ENCODE measurements at places on chromosomes 11 and 22.

DNA sequence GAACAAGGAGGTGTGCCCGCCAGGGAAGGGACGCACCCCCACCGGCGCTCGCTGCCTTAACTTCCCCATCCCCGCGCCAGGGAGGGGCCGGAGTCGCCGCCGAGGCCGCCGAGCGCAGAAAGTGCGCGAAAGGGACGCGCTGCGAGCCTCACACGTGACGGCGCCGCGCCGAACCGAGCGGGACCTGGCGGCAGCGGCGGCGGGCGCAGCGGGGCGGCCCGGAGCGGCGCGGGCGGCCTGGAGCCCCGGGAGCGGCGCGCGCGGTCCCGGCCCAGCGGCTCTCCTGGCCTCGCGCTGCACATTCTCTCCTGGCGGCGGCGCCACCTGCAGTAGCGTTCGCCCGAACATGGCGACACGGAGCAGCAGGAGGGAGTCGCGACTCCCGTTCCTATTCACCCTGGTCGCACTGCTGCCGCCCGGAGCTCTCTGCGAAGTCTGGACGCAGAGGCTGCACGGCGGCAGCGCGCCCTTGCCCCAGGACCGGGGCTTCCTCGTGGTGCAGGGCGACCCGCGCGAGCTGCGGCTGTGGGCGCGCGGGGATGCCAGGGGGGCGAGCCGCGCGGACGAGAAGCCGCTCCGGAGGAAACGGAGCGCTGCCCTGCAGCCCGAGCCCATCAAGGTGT lies at the start of gene SORL1:
SORL1 (plus strand) TSS at position 329 of the 623 bp plus-strand sequence; CDS start at position 347, 18 bp downstream.
- peak; percentile 71 for DNase-seq

GRCh38 chr11:44978274-44978960 lies 27.7 kb upstream of the TP53I11 start:
- DNase-seq: no peak

- DNase-seq: no peak
Observed at GRCh38 chr11:75402002-75402773, 2.9 kb downstream of the RPS3 start.

GRCh38 chr11:62140304-62141110 lies 16.7 kb downstream of the INCENP start:
- DNase-seq: no peak

GRCh38 chr11:69791276-69792180 lies 16.4 kb upstream of the FGF4 start:
- DNase-seq: peak; percentile 1

DNA sequence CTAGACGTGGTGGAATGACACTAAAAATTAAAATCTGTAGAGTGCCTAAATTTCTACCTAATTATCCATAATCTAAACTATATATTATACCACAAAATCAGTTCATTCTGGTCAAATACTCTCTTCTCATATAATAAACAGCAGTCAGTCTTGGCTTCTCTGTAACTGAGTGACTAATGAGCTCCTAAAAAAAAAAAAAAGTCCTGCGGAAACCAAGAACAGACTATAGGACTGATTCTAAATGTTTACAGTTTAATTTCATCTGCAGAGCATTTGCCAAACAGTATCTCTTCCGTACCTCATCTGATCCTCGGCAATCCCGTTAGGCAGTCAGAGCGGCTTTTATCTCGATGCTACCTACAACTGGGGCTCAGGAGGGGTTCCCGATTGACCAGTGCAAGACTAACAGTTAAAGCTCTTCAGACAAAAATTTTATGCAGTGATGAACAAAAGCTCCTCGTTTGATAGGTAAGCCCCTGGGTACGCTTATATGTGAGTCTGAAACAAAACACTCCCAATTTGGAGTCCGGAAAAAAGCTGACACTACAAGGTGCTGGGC lies 686 bp downstream of the KIF18A start:
- DNase-seq: peak; percentile 4

DNA sequence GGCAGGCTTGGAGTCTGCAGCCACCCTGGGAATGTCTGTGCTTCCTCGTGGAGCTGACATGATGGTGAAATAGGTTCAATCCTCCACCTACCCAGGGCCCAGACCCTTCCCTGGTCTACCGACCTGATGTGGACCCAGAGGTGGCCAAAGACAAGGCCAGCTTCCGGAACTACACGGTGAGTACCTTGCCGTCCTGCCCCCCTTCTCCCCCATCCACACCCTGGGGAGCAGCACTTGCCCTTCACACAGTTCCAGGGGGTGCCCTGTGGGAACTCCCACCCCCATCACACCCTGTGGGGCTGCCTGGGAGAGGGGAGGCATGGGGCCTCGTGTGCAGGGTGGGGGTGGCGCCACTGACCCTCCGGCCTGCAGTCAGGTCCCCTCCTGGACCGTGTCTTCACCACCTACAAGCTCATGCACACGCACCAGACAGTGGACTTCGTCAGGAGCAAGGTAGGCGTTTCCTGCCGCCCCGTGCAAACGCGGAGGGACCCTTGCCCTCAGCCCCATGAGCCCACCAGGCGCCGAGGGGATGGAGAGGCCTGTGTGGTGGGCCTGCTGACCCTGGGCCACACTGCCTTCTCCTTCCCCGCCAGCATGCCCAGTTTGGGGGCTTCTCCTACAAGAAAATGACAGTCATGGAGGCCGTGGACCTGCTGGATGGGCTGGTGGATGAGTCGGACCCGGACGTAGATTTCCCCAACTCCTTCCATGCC lies 789 bp downstream of the MIOX start:
- DNase-seq: no peak

GRCh38 chr11:16382638-16383380 lies 26.5 kb upstream of the SOX6 start:
- DNase-seq: no peak

- DNase-seq: no peak
Observed at GRCh38 chr11:61377461-61378160, 14.8 kb upstream of the TMEM216 start.

GRCh38 chr11:34148504-34149165 lies 43.2 kb downstream of the NAT10 start:
- peak; percentile 41 for DNase-seq

GRCh38 chr11:1694064-1694845 lies 2.7 kb upstream of the KRTAP5-6 start:
- DNase-seq: peak; percentile 81

GRCh38 chr11:80009081-80009480 lies 568.3 kb upstream of the TENM4 start:
- DNase-seq: no peak

DNA sequence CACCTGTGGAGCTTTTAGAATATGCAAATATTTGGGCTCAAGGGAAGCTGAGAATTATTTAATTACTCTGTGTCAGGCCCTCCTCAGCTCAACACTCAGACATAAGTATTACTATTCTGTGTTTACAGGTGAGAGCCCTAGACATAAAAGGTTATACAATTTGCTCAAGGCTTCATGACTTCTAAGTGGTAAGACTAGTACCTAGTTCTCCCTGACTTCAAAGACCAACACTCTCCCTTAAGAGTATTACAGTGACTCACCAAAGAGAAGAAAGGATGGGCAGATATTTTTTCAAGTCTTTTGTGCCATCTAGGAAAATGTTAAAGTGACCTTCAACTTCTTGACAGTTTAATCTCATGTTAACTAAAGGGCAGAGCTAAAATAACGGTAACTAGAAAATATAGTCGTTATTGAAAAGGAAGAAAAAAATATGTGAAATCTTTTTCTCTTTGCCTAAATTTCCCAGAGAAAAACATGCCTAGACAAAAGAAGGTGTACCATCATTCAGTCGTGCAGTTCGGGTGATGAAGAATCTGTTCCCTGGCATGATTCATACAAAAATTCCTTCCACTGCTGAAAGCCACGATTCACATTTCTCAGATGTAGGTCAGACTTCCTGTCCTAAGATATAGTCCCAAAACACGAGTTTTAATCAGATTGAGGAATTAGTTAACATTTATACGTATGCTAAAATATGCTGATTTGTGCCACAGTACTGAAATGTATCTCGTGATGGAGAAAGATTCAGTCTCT lies 849.1 kb upstream of the API5 start:
- DNase-seq: no peak

- DNase-seq: no peak
Observed at GRCh38 chr22:17939011-17939410, 85.3 kb downstream of the MICAL3 start.

DNA sequence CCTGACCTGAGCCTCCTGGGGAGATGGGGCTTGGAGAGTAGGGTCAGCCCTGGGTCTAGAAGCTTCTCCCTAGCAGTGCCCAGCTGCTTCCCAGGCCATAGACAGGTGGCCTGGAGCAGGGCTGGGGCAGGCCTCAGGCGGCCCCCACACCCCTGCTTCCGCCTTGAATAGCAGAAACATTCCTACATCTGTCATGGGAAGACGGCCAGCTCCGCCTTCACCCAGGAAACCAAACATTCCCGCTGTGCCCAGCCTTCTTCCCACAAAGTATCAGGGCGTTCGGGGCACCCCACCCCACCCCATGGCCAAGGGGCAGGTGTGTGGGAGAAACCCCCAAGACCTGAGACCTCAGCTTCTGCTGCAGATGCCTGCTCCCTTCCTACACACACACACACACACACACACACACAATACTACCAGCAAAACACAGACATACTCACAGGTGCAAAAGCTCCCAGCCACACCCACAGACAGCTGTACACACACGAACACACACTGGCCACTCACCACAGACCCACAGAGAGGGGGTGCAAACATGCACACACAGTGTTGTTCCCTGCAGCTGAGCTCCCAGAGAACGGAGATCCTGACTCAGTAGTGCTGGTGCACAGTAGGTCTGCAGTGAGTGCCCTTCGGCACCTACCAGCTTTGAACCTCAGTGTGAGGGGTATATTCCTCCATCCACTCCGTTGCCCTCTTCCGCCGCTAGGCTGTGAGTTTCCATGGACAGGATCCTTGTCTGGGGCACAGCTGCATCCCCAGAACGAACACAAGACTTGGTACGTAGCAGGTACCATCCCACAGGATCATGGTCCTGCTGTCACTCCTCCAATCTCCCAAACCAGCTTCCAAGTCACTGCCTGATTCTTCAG lies 37.4 kb downstream of the PDGFB start:
- DNase-seq: no peak

DNA sequence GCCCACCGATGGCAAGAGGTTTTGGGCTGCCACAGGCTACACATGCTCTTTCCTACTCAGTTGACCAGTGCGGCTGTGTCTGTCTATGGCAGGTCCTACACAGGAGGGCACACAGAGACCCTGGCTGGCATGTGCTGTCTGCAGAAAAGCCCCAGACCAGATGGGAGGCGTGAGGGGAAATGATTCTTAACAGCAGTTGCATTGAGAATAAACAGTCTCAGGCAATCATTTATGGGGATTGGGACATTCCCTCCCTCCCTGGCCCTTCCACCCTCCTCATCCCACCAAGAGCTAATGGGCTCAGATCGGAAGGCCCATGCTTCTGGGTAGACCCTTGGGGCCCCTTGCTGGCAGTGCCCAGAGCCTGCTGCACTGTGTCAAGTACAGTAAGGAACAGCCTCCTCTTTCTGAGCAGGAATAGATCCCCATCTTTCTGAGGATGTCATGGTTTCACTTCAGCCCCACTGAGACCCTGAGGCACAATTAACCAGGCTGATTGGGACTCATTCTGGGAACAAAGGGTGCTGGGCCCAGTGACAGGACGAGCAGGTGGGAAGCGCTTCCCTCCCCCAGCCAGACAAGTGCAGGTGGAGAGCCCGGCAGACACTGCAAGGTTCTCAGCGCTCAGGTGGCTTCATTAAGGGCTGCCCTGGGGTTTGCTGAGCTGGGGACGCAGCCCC lies 28.3 kb downstream of the TSPAN18 start:
- no peak for DNase-seq

DNA sequence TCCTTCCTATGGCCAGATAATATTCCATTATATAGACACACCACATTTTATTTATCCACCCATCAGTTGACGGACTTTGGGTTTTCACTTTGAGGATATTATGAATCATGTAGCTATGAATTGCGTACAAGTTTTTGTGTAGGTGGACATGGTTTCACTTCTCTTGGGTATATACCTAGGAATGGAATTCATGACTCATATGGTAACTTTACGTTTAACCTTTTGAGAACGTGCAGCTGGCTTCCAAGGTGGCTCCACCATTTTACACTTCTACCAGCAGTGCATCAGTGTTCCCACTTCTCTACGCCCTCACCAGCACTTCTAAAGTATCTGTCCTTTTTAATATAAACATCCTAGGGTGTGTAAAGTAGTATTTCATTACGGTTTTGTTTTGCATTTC lies 112.0 kb downstream of the PLEKHA7 start:
- no peak for DNase-seq

DNA sequence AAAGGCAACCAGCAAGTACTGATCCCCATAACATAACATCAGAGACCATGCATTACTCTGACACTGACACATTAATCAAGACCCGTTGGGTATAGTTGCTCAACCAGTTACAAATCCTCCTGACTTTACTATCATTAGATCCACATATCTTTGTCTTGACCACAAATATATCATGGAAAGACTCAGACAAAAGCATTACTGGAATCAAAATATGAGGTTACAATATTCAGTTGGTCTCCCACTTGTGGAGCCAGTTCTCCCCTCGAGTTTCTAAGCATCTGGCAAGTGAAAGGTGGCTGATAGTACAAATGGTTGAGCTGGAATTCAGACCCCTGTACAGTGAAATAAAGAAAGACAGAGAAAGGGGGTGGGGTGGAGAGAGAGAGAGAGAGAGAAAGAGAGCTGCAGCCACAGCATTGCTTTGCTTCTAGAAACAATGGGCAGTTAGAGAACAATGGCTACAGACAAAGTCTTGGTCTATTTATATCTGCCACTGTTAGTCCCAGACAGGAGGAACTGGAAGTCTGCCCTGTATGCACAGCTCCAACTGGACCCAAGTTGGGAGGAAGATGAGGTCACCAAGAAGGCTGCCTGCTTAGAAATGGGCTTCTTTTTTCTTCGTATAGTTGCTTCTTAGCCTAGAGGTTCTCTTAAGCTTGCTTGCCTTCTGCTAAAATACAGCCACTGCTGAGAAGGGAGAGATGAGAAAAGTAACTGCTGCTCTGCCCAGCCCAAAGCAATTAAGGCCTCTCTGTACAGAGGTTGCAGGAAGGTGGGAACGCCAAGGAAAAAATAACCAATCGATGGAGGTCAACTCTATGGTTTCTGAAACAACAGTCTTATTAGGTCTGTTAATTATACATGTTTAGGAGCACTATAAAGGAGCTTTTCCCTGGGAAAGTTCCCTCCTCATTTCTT lies 85.5 kb downstream of the ETS1 start:
- peak; percentile 80 for DNase-seq

GRCh38 chr11:123381817-123382554 lies 48.1 kb upstream of the GRAMD1B start:
- no peak for DNase-seq

DNA sequence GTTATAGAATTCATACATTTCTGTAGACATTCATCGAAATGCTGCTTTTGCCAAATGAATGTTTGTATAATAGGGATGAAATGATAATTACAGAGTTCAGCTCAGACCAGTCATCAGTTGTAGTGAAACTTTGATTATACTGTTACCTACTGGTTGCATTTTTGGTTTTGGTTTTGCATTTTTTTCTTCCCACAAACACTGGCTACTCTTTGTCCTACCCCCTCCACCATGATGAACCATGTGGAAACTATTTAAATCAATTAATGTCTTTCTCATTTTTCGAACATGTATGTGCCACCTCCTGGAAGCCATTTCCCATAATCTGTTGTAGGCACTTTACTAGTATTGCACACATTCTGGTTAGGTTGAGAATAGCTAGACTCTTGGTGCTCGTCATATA lies 75.3 kb upstream of the MTNR1B start:
- no peak for DNase-seq
